GOT3 (cell line): ENCODE measurements at places on chromosomes 3 and 15.

- DNase-seq: no peak
These were observed 29.8 kb downstream of the STT3B start for GRCh38 chr3:31562525-31562924.

DNA sequence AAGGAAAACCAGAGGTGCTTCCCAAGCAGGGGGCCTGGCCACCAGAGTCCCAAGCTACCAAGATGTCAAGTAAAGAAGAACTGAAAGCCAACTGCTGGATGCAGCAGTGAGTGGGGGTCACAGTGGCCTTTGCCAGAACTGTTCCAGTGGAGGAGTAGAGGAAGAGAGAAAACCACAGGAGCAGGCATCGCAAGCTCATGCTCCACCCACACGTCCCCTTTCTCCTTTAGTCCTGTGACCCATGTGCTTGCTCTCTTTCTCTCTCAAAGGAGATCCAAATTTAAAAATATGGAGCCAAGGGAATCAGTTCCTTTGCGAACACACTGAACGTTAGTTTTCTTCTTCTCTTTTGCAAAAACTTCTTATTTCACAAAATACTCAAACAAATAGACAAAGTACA lies 12.4 kb upstream of the ABHD2 start:
- DNase-seq: no peak

DNA sequence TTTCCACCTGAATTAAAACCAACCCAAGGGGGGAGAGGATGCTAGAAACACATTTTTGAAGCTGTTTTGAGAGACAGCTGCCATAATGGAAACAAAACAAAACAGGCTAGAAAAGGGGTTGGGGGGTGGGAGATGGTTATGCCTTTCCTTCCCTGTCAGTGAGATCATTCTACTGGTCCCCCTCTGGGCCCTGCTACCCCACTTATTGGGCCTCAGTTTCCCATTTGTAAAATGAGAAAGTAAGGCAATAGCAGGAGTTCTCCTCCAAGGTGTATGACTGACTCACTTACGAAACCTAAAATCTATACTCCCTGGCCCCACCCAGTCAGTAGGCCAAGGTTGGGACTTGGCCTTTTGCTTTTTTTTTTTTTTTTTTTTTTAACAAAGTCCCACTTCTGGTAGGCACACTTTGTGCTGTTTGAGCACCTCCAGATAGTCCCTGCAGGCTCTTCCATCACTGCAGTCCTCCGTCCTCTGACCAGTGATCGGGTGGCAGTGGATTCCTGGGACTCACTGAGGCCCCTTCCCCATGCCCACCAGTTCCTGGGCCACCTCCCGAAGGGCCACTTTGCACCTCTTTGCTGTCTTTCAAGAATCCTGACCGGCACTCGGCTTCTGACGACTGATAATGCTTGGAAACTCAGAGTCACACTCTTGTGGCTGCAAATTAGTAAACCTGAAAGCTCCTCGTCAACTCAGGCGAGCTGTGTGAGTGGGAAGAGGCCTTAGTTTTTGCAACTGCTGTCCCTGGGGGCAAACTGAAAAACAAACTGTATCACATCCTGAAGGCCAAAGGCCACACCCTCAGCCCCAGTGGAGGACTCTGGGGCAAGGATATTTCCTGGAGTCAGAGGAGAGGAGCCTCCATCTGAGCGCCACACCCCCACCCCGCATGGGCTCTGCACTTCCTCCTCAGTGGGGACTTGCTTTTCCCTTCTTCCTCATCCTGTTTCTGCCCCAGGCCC lies 6.7 kb upstream of the PSTPIP1 start:
- DNase-seq: no peak

DNA sequence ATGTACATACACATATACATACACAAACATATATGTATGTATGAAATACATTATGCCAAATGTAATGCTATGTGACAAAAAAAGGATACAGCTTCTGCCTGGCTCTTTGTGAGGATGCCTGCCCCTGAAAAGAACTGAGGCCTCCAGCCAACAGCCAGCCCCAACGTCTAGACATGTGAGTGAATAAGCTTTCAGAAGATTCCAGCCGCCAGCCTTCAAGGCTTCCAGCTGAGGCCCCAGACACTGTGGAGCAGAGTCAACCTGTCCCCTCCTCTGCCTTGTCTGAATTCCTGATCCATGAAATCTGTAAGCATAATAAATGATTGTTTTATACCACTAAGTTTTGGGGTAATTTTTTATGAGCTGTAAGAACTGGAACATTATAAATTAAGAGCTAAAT lies 24.7 kb downstream of the GXYLT2 start:
- DNase-seq: no peak

GRCh38 chr3:109089265-109089664 lies 28.7 kb downstream of the MORC1 start:
- DNase-seq: no peak

GRCh38 chr3:9102240-9102981 lies 139.1 kb upstream of the RAD18 start:
- DNase-seq: no peak
